GM20000 (cell line): ENCODE measurements at places on chromosomes 3 and 15.

GRCh38 chr3:53566461-53567145 lies 72.2 kb downstream of the CACNA1D start:
- DNase-seq: no peak

DNA sequence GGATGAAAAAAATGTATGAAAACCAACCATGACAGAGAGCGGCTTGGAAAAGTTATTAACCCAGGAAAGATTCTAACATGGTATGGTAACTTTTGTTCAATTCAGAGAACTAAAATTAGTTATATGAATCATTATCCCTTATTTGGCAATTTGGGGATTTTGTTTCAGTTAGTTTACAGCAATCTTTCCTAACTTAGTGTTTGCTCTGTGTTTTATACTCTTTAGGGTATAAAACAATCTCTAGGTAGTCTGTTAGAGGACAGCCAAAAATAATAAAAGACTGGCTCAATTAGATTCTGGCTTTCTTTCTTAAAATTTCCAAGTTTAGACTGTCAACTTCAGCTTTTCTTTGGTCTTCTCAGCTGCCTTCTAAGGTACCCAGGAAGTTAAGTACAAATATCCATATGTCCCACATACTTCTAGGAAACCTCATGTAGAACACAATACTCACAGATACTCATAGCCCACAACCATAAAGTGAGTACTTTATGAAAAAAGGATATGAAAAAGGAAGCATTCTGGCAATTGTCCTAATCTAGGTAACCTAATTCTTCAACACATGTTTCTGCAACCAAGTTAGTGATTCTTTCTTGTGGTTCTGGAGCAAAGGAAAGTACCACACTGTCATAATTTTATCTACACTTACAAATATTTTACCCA lies 849.3 kb downstream of the ROBO1 start:
- DNase-seq: no peak

GRCh38 chr3:188214442-188214841 lies 60.5 kb downstream of the LPP start:
- no peak for DNase-seq

- no peak for DNase-seq
Measured at GRCh38 chr15:58535337-58535736, 103.5 kb downstream of the LIPC start.

DNA sequence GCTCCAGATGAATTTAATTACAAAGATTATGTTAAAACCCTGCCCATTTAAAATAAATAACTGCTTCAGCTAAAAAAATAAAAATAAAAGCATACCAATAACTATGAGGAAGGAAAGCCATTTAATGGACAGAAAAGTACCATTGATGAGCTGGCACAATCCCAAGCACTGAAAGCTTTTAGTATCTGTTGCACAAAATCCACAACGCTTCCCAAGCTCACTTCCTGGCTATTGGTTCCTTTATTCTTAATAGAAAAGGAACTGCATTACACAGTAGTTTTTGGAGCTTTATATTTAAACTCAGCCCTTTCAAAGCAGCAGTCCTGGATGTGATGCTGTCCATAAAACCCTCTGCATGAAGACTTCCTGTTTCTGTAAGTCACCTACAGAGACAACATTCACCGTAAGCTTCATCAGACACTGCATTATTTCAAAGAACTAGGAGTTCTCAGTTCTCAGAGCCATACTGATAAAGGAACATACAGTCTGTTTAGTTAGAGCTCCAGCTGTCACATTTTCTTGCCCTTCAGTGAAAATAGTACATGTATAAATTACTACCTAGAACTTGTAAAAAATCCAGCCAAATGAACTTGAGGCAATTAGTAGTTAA lies 81.5 kb downstream of the CSNK1G1 start:
- DNase-seq: peak; percentile 15
